ENCODE measurements at places on chromosomes 5 and 9.

DNA sequence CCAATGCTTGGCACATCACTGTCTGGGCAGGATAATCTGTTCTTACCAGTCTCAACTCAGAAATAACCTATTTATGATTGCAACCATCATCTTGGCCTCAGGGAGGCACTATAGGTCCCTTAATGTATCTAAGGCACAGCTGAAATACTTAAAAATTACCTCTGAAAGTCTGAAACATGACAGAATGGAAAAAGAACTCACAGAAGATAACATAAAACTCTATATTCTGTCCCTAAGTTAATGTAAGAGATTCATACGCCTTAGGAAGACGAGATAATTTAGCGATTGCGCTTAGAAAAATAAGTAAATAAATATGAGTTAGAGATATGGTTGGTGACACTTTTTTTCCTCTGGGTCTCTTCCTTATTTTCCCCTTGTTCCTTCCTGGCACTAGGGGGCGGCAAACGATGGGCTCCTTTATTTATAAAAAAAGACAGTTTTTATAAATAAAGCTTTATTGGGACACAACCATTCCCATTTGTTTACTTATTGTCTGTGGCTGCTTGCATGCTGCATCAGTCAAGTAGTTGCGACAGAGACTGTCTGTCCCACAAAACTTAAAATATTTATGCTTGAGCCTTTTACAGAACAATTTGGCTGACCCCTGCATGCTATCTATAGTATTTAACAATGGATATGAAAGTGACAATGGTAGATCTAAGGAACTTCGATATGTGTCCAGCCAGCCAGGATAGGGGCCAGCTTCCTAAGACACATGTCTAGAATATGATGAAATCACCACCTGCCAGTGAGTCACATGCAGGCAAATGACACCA lies 79.6 kb downstream of the PDE4D start:
- DNase-seq: no peak

DNA sequence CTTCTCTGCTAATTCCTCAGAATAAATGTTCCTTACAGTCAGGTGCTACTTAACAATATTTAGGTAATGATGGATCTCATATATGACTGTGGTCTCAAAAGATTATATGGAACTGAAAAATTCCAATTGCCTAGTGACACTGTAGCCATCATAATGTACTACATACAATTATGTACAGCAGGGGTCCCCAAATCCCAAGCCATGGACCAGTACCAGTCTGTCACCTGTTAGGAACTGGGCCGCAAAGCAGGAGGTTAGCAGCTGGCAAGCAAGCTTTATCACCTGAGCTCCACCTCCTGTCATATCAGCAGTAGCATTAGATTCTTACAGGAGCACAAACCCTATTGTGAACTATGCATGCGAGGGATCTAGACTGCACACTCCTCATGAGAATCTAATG lies 69.6 kb downstream of the NR2F1-AS1 start:
- DNase-seq: no peak

- no peak for DNase-seq
Observed at GRCh38 chr5:72288924-72289323, 31.1 kb downstream of the MRPS27 start.

- DNase-seq: no peak
Observed at GRCh38 chr9:95023217-95024003, 294.1 kb downstream of the FANCC start.

- no peak for DNase-seq
Observed at GRCh38 chr5:149028984-149029383, 33.9 kb downstream of the SH3TC2 start.

- no peak for DNase-seq
Observed at GRCh38 chr5:18720002-18720401, 1085.7 kb downstream of the TAF11L14 start.

- DNase-seq: no peak
Observed at GRCh38 chr5:20446121-20446520, 458.1 kb upstream of the CDH18 start.

GRCh38 chr5:65418661-65419060 lies 63.1 kb downstream of the ADAMTS6 start:
- DNase-seq: no peak

- no peak for DNase-seq
Observed at GRCh38 chr9:79651251-79651795, 79.6 kb downstream of the TLE4 start.

- DNase-seq: no peak
Observed at GRCh38 chr9:99264070-99264680, 42.1 kb downstream of the SEC61B start.

DNA sequence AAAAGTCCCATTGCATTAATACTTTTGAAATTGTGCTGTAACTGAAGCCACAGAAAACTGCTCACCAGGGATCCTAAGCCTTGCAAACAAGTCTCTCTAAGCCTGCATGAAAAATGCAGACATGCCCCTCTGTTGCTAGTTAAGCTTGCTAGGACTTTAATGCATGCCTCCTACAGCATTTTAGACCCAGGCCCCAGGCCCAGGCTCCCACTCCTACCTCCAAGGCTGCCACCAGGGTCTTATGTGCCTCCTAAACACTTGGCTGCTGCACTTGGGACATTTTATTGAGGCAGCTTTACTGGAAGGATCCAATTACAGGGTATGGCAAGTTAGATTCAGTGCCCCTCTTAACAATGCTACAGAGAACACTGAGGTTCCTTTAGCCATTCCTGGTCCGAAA lies 467.3 kb upstream of the CLINT1 start:
- no peak for DNase-seq

DNA sequence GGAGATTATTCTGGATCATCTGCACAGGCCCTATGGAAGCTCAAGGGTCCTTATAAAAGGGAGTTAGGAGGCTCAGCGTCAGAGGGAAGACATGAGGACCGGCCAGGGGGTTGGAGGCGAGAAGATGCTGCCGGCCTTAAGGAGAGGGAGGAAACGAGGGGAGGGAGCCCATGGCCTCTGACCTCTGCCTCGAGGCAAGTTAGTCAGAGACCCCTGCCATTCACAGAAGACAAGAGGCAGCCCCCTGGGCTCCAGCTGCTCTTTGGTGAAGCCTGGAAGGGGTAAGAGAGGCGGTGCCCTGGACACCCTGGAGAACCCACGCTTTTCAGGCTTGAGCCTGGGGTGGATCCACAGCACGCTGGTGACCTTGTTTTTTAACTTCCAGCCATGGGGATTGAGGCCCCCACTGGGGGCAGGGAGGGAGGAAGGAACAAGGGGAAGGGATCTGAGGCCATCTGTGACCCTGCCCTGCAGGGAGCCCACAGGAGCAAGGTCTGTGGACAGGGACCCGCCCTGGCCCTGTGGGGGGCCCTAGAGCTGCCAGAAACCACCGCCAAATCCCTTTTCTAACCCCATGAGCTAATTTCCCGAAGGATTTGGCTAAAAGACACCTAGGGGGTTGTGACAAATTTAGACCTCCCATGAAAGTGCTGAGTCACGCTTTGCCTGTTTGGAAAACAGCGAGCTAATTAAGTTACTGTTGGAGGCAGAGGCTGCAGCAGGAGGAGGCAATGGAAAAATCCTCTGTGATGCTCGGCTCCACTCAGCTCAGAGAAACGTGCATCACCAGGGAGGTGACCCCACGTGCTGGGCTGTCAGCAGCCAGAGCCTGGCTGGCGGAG lies 49.7 kb downstream of the OLFM1 start:
- DNase-seq: no peak

DNA sequence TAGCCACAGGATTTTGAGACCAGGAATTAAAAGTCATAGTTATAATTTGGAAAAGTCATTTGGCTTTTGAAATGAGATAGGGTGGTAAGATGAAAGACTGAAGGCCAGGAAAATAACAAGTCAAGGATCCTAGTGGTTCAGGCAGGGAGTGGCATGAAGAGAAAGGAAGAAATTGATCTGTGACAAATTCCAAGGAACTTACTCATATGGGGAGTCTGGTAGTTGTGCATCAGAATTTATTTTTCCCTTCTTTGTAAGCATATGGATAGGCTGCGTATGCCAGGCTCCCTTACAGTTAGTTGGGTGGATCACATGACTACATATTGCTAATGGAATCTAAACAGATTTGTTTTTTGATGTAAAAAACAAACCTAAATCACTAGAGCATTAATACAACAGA lies 21.0 kb downstream of the ISL1 start:
- no peak for DNase-seq

GRCh38 chr9:124395826-124396225 lies 19.4 kb downstream of the PSMB7 start:
- no peak for DNase-seq

DNA sequence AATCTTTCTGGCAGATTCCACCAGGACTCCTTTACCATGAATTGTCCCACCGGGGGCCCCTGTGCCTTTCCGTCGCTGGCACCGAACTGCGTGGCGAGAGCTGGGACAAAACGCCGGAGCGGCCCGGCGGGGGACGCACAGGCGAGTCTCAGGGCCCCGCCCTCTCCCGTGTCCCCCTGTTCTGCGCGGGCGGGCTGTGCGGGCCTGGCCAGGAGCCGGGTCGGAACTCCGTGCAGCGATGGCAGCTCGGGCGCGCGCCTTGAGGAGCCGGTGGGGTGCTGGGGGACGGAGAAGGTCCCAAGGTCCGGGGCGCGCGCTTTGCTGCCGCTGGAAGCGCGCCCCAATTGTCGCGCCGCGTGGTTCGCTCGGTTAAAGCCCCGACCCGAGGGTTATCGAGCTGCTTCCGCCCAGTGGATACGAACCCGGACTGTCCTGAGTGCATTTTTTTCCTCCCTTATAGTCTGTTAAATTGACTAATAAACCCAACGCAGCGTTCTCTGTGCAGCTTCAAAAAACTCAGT lies 125.3 kb downstream of the TMEM174 start:
- DNase-seq: no peak

DNA sequence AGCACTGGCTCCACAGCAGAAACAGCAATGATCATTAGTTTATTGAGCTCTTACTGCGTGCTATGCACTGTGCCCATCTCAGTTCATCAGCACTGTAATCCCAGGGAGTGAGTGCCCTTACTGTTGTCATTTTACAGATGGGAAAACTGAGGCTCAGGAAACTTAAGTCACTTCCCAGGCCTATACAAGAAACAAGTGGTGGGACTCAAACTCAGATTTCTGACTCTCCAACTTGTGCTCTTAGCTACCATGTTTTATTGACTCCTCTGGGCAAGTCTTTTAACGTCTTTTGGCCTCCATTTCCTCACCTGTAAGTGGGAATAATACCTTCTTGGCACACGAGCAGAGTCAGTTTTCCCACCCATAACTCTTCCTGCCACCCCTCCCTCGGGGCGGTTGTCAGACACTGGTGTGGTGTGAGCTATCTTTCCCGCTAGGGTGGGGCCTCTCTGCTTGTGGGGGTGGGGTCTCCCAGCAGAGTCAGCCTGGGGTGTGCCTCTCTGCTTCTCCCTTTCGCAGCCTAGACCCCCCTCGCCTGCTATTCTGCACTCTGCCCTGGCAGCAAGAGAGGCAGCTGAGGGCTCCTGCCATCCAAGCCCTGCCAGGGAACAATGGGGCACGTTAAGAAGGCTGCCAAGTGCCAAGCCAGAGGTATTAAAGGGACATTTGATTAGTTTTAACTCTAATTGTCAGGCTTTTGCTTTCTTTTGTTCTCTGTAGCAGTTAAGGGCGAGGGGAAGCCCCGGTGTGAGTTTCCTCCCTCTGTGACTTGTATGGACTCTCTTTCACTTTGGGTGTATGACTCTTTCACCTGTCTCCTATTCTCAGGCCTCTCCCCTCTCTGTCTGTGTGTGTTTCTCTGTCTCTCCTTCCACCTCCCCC lies 12.1 kb downstream of the GALNT10 start:
- DNase-seq: no peak

DNA sequence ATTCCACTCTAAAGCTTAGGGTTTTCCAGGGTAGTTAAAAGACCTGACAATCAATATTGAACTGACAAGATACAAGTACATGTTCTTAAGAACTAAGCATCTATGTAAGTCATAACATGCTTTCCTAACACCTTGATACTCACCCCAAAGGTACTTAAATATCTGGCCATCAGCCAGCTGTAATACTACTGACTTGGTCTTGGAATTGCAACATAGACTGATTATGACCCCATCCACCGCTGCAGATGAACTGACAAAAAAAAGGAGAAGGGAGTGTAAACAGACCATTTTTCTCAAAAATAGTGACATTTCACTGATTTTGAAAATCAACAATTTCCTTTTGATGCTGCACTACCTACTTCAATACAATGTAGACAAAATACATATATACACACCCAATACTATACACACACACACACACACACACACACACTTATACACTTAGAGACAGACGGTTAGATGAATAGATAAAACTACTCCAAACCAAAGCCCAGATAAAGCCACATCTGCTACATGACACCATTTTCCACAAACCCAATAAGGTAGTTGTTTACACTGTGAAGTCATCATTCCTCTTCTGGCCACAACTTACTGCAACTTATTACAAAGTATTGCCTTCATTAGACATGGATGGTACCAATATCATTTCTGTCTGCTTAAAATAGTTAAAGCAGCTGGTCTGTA lies 30.4 kb downstream of the ELP1 start:
- no peak for DNase-seq

- no peak for DNase-seq
Observed at GRCh38 chr5:171428809-171429542, 9.5 kb downstream of the FGF18 start.

DNA sequence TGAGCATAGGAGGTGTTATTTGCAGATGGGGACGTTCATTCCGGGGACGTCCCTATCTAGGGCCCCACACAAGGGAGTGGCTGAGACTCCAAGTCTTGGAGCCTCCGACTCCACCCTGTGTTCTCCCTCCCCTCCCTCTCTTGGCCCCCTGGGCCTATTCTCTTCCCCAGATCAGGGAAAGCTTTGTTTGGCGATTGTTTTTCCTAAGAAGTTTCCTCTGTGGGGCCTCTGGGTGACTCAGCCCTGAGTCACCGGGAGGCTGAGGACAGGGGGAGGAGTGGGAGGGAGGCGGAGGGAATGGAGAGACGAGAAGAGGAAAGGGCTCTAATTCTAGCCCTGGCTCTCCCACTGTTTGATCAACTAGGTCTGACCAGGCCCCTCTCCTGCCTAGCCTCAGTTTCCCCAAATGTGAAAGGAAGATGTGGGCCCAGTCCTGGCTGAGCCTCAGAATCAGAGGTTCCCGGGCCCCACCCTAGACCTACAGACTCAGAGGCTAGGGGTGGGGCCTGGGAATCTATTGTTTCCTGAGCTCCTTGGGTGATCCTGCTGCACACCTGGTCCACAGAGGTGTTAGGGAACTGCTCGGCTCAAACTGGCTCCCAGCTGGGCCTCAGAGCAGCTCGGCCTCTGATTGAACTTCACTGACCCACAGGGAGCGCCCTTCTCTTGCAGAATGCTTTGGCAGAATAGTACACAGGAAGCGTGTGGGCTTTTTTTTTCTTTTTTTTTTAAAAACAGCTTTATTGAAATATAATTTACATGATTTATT lies 19.2 kb downstream of the GSN start:
- DNase-seq: peak; percentile 87

GRCh38 chr5:1171340-1171941 lies 30.0 kb upstream of the SLC6A19 start:
- no peak for DNase-seq

DNA sequence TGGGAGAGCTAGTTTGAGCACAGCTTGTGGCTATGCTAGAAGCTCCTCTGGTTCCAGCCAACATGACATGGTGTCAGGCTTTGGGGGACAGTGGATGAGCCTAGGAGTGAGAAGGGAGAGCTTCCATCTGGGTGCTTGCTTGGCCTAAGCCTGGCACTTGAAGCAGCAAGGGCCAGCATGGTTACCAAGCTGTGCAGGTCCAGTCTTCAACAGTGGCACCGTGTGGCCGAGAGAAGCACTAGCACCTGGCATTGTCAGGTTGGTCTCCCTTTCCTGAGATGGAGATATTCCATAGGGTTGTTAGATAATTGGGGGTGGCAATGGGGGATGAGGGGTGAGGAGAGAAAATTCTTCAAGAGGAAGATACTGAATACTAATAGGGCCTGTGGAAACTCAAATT lies 261.9 kb downstream of the PBX3 start:
- DNase-seq: no peak

GRCh38 chr9:18793122-18793521 lies 239.9 kb downstream of the SAXO1 start:
- DNase-seq: no peak
